Right ventricle myocardium superior (tissue), 1 donor: ENCODE measurements at places on chromosomes 3 and 15. TPM values are rescaled to one million over a fixed set of nuclear protein-coding genes. Genes with fewer than 3 reads are reported as not detected.

Gene SIN3A
- total RNA-seq, result 25.4 TPM

Gene CCDC54
- not detected for total RNA-seq

Gene FSIP1
- 0.91 TPM for total RNA-seq

Gene AP3S2
- 47.5 TPM for total RNA-seq

Gene TGM4
- total RNA-seq, result not detected

Gene FGD5
- total RNA-seq, result 15.2 TPM

Gene STRC
- total RNA-seq, result not detected

Gene DZIP1L
- 4.1 TPM for total RNA-seq

Gene TNFAIP8L3
- total RNA-seq, result 6.5 TPM

Gene FBXL22
- total RNA-seq, result 31.0 TPM

Gene CTXN2
- total RNA-seq, result not detected

Gene GUCA1C
- total RNA-seq, result 0.32 TPM

Gene ADGRG7
- not detected for total RNA-seq

Gene PCOLCE2
- 52.7 TPM for total RNA-seq

Gene C3orf85
- not detected for total RNA-seq

Gene IGDCC3
- total RNA-seq, result 0.40 TPM

Gene ADCY5
- 225 TPM for total RNA-seq

Gene SLC12A1
- not detected for total RNA-seq

Gene U2SURP
- 39.8 TPM for total RNA-seq

Gene A4GNT
- not detected for total RNA-seq

Gene FANCD2OS
- not detected for total RNA-seq

Gene MB21D2
- 1.7 TPM for total RNA-seq

Gene UBE2E1
- total RNA-seq, result 69.9 TPM

Gene MCTP2
- 1.2 TPM for total RNA-seq

Gene NLGN1
- 7.8 TPM for total RNA-seq

Gene UACA
- 27.9 TPM for total RNA-seq

Gene TRIM71
- not detected for total RNA-seq

Gene P2RY14
- 3.6 TPM for total RNA-seq

Gene EFCAB12
- total RNA-seq, result not detected

Gene VGLL3
- 2.7 TPM for total RNA-seq

Gene SCG5
- not detected for total RNA-seq

Gene SLC27A2
- total RNA-seq, result 0.24 TPM

Gene HIGD1A
- 320 TPM for total RNA-seq

Gene GP5
- not detected for total RNA-seq

Gene WNT5A
- total RNA-seq, result 6.7 TPM

Gene THSD4
- total RNA-seq, result 75.6 TPM

Gene HTR3E
- not detected for total RNA-seq

Gene PLA2G4E
- total RNA-seq, result not detected

Gene TMC3
- total RNA-seq, result not detected

Gene ASB14
- 13.4 TPM for total RNA-seq

Gene SH2D7
- not detected for total RNA-seq

Gene CNTN6
- not detected for total RNA-seq

Gene GOLGA6L25
- not detected for total RNA-seq

Gene SAXO2
- total RNA-seq, result 3.0 TPM

Gene ADAMTS17
- total RNA-seq, result 1.7 TPM

Gene STAC
- 0.43 TPM for total RNA-seq

Gene HGD
- not detected for total RNA-seq

Gene CLRN1
- not detected for total RNA-seq

Gene GDPGP1
- 9.1 TPM for total RNA-seq

Gene XIRP1
- 249 TPM for total RNA-seq

Gene RAB27A
- total RNA-seq, result 4.8 TPM

Gene ACAN
- total RNA-seq, result 0.13 TPM

Gene BCL2A1
- total RNA-seq, result 0.43 TPM

Gene IP6K1
- total RNA-seq, result 14.8 TPM

Gene GP9
- total RNA-seq, result not detected

Gene GOLGA8M
- total RNA-seq, result 1.2 TPM

Gene ACTRT3
- 0.59 TPM for total RNA-seq

Gene EPHB3
- total RNA-seq, result 2.2 TPM

Gene ZPLD1
- total RNA-seq, result not detected

Gene LYZL4
- total RNA-seq, result not detected
